Stimulated activated CD8-positive, alpha-beta memory T cell treated with anti-CD3 and anti-CD28 coated beads, Interleukin-7, amount 100 ng/mL, for 1 hour (primary cell): ENCODE measurements at places on chromosomes 13 and 19.
A peak's percentile ranks its signal among the peaks of the same experiment; 100 is the strongest.

DNA sequence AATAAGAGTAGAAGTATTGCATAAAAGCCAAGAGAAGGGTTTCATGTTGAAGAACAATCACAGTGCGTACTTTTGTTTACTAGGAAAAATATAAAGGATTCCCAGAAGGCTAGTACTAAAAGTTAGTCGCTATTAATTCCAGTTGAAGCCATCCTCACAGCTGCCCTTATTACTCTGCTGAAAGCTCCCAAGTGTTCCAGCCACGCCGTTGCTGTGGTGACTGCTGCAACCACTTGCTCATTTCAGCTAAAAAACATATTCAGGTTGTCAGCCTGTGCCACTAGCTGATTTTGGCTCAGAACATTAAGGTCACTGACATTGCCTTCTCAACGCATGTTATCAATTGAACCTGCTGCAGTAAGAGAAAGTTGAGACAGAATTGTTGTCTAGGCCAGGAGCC, 87.1 kb upstream of the FNDC3A start:
- DNase-seq = no peak

DNA sequence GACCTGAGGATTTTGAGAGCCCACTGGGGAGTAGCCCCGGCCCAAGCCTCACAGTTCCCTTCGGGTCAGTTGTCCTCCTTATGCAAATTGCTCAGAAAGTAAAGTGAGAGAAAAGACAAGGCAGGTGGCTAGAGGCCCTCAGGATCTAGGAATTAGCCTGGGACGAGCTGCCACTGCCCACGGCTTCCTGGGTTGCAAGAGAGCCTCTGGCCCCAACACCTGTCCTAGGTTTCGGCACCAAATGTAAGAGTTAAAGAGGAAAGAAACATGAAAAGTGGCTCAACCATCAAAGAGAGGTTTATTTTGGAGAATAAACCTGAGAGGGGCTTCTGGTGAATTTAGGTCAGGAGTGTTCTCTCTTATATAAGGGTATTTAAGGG, 25.6 kb downstream of the TMEM255B start:
- no peak for DNase-seq

GRCh38 chr13:66222127-66222526, 1008.0 kb downstream of the PCDH9 start:
- no peak for DNase-seq

GRCh38 chr19:48344892-48345291, 18.8 kb downstream of the TMEM143 start:
- no peak for DNase-seq

GRCh38 chr19:33554821-33555220, 33.2 kb upstream of the PEPD start:
- no peak for DNase-seq

DNA sequence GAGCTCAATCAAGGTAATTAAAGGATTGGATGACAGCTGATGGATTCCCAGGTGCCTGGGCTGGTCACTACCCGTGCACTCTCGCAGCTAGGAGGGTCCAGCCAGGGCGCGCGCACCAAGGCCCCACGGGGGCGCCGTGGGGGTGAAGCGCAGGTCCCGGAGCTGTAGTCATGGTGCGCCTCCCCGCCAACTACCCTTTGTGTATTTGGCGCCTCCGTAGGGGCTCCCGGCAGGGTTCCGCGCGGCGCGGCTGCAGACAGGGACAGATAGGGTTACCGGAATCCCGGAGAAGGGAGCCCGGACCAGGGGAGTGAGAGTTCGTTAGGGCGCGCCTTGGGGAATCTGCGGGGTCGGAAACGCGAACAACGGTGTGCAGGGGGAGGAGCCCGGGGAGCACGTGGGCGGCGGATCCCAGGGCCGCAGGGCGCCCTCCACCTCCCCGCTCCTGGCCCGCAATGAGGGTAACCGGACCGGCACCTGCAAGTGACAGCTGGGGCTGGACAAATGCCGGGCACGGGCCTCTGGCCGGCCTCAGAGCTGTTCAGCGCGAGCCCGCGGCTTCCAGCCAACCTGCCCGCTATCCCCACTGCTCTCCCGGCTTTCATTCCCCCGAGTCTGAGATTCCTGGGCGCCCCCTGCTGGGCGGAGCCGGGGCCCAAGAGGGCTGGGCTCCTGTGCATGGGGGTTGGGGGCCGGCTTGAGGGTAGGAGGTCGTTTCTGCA, 3.4 kb upstream of the PRAM1 start:
- DNase-seq = peak; percentile 38

- DNase-seq = no peak
These were observed 506.6 kb downstream of the PCDH9 start for GRCh38 chr13:66723576-66723975.

DNA sequence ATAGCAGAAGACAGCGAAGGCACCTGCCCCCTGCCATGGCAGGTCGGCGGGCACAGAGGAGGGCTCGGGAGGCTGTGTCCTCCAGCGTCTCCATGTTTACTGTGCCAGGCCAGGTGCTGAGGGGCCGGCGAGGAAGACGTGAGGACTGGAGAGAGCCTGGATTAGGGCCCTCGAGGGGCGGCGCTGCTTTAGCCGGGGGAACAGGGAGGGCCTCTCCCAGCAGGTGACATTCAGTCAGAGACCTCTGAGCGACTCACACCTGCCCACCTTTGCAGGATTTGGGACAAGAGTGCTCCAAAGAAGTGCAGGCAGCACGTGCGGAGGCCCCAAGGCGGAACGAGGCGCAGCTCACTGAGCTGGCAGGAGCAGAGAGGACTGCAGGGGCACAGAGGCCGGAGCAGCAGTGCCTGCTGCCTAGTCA, 17.6 kb downstream of the KDM4B start:
- DNase-seq = no peak

GRCh38 chr19:52453324-52454094, at the start of gene ZNF578:
TSS of gene ZNF578 (plus strand) at chr19:52453553. CDS start at chr19:52501846, 48,293 bp downstream.
- DNase-seq = peak; percentile 41
